ENCODE measurements at places on chromosomes 13 and 19.

GRCh38 chr13:40874138-40874779 is 84.8 kb downstream of the SLC25A15 start:
- DNase-seq, result no peak

GRCh38 chr13:42247883-42248282 is 24.1 kb upstream of the AKAP11 start:
- DNase-seq, result no peak

DNA sequence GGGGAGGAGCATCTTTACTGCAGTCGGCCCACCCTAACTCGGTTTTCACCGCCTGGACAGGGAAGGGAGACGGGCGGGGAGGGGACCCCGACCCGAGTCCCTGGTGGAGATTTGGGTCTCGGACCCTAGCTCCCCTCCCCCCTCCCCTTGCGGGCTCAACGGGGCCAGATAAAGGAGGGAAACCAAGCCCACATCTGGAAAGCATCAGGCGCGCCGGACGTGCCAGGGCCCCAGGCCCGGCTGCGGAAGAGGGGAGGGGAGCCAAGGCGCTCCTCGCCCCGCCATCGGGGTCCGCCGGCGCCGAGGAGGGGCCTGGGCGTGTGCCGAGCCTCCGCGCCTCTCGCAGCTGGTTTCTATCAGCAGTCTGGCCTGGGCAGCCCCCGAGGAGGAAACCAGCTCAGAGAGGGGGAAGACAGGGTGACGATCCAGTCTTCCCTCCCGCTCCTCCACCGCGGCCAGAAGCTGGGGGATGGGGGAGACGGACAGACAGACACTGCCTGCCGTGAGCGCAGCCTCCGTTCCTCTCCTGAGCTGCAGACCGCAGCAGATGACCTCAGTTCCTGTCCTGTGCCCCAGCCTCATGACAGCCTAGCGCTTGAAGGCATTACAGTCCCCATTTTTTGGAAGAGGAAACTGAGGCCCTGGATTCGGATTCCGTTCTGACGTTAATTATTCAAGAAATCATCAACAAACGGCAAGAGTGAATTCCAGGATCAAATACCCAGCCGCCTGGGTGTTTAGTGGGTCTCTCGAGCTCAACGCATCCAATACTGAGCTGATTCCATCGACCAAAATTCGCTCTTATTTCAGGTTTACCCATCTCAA is 3.6 kb upstream of the GNG8 start:
- DNase-seq, result no peak

DNA sequence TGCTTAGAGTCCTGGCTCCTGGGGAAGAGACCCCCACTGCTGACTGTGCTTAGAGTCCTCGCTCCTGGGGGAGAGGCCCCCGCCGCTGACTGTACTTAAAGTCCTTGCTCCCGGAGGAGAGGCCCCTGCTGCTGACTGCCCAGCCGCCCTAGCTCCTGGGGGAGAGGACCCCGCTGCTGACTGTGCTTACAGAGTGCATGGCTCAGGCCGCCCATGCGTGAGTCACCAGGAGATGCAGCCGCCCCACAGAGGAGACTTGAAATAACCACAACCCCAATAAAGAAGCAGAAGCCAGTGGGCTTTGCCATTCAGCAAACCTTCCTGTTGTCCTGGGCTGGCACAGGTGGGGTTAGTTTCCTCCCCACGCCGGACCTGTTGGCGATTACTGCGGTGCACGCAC is 79.2 kb upstream of the C13orf46 start:
- no peak for DNase-seq

DNA sequence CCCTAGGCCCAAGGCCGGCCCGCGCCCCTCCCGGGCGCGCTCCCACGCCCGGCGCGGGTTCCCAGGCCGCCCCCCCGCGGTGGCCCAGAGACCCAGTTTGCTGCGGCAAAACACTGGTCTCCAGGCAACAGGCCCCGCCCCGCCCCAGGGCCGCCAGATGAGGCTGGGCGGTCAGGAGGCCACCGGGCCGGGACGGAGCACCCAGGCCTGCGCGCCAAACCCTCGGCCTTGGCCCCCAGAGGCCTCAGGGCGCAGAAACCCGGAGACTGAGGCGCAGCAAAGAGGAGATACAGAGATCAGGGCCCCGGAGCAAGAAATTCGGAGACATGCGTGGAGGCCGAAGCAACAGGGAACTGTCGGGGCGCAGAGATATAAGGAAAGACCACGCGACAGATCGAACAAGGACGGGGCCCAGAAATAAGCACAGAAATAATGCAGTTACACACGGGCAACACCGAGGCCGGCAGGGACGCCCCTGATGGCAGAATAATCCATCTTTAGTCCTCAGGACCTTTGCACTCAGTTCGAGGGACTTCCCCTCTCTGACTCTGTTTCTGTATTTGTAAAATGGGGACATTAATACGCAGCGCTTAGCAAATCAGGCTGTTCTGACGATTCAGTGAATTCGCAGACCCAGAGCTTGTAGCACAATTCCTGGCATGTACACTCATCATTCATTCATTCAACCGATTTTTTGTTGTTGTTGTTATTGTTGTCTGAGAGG is 20.8 kb upstream of the ERCC1 start:
- DNase-seq, result peak; percentile 88

GRCh38 chr13:51811046-51811445 is 7.1 kb upstream of the DHRS12 start:
- DNase-seq, result peak; percentile 92

DNA sequence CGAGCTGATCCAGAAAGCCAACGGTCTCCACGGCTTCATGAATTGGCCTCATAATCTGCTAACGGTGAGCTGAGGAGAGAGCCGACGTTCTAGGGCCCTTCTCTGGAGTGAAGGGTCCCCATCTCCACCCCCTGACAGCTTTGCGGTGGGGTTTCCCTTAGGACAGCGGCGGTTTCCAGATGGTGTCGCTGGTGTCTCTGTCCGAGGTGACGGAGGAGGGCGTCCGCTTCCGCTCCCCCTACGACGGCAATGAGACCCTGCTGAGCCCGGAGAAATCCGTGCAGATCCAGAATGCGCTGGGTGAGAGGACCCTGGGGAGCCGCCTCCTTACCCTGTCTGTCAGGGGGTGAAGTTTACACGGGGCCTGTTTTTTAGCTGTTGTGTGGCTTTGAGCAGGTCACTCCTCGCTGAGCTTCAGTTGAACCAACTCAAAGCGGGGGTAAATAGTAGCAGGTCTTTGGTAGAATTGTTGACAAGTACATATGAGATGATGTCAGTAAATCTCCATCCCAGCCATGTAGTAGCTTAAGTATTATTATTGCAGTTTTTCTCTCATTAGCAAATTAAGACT is 801 bp downstream of the QTRT1 start:
- DNase-seq, result no peak

- no peak for DNase-seq
Measured at GRCh38 chr19:1844513-1845124, 3.7 kb downstream of the REXO1 start.

DNA sequence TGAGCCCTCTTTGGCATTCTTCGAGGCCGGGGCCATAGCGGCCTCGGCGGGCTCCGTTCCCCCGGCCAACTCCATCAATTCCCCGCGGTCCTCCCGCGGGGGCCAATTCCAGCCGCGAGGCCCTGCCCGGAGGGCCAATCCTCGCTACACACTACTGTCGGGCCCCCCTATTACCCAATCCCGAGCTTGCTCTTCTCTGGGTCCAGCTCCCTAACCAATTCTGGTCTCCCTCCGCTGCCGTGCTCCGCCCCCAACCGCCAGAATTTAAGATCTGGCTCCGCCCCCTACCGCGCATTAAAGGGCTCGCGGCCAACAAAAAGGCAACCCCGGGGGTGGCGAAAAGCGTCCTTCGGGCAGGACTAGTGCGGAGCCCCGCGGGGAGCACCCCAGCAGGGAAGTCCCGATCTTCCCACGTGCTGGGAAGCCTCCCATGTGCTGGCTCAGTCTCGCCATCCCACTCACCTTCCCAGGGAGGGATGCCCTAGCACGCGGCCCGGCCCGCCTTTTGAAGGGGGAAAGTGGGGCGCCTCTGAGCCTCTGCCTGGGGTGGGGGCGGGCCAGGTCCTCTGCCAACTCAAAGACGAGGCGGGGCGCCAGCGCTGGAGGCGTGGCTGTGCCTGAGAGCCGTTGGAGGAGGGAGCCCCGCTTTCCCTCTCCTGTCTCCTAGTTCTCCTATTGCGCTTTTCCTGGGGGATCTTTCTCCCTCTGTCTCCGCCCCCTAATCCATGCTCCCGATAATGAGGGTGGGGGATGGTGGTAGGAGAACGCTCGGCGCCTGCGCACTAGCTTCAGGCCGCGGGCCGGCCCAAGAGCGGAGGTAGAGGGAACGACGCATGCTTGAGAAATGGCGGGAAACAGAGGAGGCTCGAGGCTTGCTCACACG is 3.5 kb downstream of the LIPE start:
- DNase-seq, result peak; percentile 91

- DNase-seq, result no peak
Measured at GRCh38 chr19:3805859-3806258, 19.7 kb upstream of the MATK start.

GRCh38 chr13:40109351-40109844 is 453.9 kb downstream of the COG6 start:
- no peak for DNase-seq

DNA sequence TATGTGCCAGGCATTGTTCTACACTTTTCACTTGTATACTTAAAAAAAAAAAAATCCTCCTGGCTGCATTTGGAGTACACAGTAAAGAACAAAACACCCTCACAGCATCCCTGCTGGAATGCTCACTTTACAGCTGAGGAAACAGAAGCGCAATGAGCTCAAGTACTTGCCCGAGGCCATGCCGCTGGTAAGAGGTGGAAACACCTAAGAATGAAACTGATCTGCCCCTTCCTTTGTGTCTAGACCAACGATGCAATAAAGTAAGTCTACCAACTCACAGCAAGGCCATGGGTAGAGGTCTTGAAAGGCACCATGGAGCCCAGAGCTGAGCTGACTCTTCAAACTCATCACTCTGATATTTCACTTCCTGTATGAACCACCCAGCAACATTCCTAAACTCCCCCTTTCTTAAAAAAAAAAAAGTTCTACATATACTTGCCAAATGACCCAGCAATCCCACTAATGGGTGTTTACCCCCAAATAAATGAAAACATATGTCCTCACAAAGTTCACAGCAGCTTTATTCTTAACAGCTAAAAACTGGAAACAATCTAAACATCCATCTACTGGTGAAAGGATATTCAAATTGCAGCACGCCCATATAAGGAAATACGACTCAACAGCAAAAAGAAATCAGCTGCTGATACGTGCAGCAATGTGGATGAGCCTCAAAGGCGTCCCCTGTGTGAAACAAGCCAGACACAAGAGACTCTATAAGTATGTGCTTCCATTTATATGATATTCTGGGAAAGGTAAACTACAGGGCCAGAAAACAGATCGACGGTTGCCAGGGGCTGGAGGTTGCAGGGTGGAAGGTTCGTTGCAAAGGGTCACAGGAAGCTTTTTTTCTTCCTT is 236.6 kb upstream of the MAB21L1 start:
- no peak for DNase-seq

DNA sequence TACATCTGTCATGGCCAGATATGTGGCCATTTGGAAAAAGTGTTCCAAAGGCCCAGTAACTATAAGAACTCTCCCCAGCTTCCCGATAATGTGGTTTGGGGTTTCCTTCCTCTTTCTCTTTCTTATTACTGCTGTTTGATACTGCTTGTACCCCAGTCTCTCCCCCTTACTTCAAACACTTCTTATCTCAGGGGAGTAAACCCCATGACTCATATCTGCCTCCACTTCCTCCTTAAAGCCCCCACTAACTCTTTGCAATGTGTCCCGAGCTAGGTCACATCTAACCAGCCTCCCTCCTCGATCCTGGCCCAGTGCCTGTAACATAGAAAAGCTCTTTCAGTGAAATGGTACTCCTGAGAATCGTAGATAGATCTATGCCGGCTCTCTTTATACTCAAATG is 82.4 kb upstream of the STARD13 start:
- no peak for DNase-seq

DNA sequence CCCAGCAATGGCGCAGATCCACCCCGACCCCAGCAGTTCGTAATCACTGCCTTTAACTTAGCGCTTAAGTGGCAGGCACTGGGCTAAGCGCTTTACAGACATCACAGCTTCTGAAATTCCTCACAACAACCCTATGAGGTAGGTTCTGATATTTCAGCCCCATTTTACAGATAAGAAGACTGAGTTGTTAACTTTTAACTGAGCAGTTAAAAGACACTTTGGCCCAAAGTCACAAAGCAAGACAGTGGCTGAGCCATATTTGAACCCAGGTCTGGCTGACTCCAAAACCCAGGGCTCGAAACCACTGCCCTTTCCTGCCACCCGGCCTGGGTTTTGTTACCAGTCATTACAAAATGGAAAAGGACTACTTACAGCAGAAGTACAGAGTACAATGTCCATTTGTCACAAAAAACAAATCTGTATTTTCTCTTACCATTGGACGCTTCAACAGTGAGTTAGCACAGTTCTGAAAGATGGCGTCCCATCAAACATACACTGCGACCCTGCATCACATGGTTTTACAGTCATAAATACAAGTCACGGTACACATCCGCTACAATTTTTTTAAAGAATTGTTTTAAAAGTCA is 8.5 kb downstream of the HNRNPL start:
- DNase-seq, result no peak

DNA sequence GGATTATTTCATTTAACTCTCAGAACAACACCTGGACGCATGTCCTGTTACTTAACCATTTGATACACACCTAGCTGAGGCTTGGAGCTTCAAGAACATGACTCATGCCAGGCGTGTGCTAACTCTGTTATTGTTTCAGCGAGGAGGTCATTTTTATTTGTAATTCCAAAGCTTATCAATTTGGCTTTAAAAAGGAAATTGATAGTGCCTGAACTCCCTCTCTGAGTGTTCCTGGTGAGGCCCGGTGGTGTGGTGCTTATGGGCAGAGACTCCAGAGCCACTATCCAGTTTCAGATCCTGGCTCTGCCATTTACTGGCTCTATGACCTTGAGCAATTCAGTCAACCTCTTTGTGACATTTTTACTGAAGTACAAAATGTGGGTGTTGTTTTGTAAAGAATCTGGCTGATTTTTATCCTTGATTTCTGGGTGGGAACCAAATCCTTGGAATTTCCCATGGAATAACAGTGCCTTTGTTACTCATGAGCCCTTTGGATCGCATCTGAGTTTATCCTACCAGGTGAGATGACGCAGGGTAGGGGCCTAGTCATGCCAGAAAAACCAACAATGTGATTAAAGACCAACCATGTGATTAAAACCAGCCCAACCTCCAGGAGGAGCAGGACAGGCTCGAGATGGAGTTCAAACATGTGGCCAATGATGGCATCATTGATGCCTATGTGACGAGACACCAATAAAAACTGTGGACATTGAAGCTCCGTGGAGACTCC is 198.8 kb downstream of the MYO16 start:
- DNase-seq, result no peak

DNA sequence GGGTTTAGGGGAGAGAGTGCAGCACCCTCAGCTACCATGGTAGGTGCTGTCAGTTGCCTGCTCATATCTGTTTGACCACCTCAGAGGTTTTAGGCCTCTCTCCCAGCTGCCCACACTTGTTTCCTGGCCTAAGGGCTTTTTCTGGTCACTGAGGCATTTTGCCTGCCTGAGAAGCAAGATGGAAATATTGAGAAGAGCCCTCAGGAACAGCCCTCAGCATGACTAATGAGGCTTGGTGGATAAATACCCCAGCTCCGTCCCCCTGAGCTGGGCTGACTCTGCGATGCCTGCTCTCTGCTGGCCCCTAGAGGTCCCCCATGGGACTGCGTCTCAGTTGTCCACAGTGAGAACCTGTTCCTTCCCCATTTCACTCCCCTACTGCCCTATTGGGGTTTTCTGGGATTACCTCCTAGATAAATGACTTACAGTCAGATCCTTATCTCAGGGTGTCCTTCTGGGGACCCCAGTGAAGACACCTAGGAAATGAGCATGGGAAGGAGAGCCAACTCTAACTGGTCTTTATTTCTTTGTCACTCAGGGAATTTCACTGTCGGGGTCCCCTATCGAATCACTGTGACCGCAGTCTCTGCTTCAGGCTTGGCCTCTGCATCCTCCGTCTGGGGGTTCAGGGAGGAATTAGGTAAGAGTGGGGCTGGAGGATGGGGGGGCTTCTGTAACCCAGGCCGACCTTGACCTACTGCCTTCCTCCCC is 13.3 kb downstream of the PALM3 start:
- DNase-seq, result peak; percentile 40
